ENCODE measurements at places on chromosomes 16 and 17.

- DNase-seq, result no peak
Observed at GRCh38 chr17:31392002-31392855, 754 bp downstream of the RAB11FIP4 start.

GRCh38 chr16:1450218-1450617, 5.9 kb upstream of the CCDC154 start:
- DNase-seq, result no peak

DNA sequence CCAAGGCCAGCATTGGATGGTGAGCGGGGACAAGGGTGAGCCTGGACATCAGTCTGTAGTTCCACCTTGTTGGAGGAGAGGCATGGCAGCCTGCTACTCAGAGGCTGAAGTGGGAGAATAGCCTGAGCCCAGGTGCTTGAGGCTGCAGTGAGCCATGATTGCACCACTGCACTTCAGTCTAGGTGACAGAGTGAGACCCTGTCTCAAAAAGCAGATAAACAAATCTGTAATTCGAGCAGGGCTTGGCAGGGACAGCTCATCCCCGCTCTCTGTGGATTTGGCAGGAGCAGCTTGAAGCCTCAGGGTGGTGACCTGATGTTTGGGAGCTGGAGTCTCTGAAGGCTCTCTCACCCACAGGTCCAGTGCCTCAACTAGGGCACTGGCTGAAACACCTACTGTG, 38.6 kb upstream of the ZCCHC14 start:
- no peak for DNase-seq

DNA sequence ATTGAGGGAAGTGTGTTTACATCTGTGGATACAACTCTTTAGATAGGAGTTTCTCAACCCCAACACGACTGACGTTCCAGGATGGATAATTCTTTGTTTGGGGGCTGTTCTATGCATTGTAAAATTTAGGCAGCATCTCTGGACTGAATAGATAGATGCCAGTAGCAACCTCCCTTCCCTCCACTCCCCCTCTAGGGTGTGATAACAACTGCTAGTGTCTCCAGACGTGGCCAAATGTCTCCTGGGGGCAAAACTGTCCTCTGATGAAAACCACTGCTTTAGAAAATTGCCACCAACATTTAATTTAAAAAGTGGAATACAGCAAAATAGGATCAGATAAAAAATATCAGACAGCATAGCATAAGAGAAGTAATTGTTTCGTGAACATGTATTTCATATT, 79.9 kb downstream of the HS3ST3A1 start:
- no peak for DNase-seq

DNA sequence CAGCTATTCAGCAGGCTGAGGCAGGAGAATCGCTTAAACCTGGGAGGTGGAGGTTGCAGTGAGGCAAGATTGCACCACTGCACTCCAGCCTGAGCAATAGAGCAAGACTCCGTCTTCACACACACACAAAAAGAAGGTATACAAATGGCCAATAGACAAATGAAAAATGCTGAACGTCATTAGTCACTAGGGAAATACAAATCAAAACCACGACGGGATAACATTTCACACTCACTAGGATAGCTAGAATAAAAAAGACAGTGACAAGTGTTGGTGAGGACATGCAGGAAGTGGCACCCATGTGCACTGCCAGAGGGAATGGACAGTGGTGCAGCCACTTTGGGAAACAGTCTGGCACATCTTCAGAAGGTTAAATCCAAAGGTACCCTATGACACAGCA, 172.9 kb downstream of the FTO start:
- no peak for DNase-seq

DNA sequence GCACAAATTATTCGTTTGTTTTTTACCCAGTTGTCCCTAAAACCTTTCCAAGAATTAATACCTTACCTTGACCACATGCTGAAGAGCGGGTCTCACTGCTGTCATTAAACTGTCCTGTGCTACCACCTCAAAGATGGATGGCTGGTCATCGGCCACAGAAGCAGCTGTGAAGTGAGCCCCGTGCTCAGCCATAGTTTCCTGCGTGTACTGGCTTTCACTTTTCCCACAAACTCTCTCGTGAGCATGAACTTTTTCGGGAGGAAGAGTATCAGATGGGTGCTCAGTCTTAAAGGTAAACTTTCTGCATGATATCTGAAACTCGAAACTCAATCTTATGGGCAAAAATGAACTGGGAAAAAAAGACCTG, 558 bp downstream of the PEX12 start:
- DNase-seq, result peak; percentile 41

- no peak for DNase-seq
Observed at GRCh38 chr17:37107406-37108083, 158.8 kb downstream of the AATF start.

- no peak for DNase-seq
Observed at GRCh38 chr16:84000989-84001642, 33.1 kb downstream of the NECAB2 start.

GRCh38 chr16:31094088-31094423, 541 bp downstream of the VKORC1 start:
- peak; percentile 21 for DNase-seq

DNA sequence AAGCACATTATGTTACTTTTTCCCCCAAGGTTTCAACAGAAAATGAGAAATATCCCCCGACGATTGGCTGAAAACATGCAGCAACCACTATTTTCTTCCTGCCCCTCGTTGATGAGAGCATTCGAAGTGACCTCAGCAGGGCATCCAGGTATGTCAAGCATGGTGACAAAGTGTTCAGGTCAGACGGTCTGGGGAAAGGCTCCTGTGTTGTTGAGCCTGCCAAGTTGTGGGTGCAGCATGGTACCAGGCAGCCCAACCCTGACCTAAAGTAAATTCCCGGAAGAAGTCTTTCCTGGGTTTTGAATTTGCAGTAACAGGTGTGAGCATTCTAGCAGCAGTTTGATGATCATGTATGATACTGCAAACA, 51.7 kb upstream of the SEC14L1 start:
- DNase-seq, result no peak

DNA sequence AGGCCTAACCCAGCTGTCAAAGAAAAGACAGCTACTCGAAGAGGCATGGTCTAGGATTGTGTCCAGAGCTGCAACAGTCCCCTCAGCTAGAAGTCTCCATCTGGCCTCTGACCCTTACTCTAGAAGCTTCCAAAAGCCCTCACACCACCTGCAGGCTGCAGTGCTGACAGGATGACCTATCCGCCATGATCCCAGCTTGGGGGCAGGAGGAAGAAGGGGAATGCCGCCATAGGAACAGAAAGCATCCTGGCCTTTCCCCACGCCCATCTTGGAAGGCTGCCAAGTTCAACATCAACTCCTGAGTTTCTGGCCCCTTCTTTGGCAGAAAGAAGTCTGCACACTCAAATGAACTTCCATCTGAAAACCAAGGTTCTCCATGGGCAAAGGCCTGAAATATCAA, 3.1 kb upstream of the KRT36 start:
- DNase-seq, result peak; percentile 40

- peak; percentile 95 for DNase-seq
Observed at GRCh38 chr17:77235370-77235941, 94.7 kb downstream of the SEC14L1 start.

- no peak for DNase-seq
Observed at GRCh38 chr17:67993998-67994361, 2.3 kb downstream of the C17orf58 start.

DNA sequence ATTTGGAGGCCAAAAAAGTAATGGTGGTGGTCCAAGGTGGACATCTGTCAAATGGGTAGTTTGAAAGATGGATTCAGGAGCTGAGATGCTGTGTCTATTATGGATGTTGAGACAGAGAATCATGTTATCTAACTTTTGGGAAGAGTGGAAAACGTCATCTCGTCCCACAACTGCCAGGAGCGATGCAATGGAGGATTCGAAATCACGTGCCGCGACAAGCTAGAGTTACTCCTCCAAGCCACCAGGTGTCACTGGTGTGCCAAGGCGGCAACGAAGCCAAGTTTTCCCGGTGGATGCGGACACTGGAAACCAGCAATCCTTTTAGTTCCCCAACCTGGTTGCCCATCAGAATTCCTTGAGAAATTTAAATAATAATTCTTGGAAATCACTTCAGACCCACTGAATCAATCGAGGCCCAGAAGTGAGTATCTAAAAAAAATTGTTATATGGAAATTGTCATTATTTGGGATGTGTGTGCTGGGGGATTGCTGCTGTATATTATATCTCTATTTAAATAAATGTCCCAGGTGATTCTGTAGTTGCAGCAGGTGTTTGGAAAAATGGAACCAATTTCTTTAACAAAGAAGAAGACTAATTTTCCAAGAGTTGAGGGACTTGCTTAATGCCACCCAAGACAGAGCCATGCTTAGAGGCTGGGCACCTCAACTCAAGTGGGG, 206.1 kb downstream of the HAPSTR1 start:
- DNase-seq, result no peak

DNA sequence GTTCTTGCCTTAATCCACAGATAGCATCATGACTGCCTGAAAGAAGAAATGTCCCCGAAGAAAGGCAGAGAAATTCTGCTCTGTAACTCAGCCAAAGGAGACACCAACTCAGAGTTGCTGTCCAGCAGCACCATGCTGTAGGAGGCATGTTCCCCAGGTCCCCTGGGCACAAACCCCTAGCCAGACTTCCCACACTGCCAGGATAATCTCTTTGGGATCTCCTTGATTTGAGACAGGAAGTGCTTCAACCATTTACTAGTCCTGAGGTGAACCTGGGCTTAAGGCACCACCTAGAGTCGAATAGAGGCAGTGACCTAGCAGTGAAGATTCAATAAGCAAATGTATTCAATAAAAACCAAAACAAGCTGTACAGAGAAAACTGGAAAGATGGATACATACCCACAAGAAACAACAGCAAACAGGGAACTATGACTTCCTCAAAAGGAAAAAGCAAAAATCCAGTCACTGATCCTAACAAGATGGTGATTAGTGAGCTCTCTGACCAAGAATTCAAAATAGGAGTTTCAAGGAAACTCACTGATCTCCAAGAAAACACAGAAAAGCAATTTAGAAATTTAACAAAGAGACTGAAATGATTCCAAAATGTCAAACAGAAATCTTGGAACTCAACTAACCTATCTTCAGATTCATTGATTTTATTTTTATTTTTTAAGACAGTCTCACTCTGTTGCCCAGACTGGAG, 5.7 kb downstream of the OR4D2 start:
- peak; percentile 17 for DNase-seq

- DNase-seq, result peak; percentile 45
Observed at GRCh38 chr16:69532641-69533455, 32.9 kb upstream of the NFAT5 start.

DNA sequence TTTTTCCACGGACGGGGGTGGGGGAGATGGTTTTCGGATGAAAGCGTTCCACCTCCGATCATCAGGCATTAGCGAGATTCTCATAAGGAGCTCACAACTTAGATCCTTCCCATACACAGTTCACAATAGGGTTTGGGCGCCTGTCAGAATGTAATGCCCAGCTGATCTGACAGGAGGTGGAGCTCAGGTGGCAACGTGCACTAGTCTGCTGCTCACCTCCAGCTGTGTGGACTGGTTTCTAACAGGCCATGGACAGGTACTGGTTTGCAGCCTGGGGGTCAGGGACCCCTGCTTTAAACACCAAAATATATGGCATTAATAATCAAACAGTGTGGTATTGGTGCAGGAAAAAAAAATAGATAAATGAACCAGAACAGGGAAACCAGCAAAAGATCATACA, 157.5 kb upstream of the NLRP1 start:
- DNase-seq, result no peak

- DNase-seq, result peak; percentile 97
Observed at GRCh38 chr16:15811481-15812400, 45.1 kb downstream of the MYH11 start.

DNA sequence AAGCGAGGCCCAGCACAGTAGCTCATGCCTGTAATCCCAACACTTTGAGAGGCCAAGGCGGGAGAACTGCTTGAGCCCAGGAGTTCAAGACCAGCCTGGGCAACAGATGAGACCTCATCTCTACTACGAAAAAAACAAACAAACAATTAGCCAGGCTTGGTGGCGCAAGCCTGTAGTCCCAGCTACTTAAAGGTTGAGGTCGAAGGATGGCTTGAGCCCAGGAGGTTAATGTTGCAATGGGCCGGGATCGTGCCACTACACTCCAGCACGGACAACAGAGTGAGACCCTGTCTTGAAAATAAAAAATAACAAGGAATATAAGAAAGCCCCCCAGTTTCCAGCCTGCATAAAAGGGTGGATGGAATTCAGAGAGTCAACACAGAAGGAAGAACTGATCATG, 40.3 kb downstream of the ARHGAP17 start:
- no peak for DNase-seq

DNA sequence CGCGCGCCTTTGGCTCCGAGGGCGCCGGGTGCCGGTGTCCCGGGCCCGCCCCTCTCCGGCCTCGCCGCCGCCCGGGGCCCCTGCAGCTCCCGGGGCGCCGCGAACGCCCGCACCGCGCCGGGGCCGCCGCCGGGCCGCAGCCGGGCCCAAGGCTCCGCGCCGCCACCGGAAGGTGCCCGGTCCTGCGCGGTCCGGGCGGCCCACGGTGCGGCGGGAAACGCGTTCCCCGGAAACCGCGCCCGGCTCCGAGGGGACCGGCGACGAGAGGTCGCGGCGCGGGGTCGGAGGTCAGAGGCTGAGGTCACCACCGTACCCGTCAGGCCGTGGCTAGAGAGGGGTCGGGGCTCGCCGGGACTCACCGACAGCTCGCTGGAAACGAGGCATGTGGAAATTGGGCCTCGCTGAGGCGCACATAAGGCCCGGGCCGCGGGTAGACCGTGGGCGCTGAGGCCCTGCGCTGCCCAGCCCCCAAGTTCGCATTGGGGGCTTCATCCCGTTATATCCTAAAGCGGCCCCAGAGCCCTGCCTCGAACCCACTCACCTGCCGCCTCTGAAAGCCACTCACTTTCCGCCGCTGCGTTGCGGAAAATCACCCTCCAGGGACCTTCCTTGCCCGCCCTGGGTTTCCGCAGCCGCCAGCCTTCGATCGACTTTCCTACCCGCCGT, at the start of gene DUS1L:
TSS of gene DUS1L (minus strand) at position 167 of the 666 bp plus-strand sequence. CDS start 745 bp downstream, outside the sequence.
- DNase-seq, result peak; percentile 60

DNA sequence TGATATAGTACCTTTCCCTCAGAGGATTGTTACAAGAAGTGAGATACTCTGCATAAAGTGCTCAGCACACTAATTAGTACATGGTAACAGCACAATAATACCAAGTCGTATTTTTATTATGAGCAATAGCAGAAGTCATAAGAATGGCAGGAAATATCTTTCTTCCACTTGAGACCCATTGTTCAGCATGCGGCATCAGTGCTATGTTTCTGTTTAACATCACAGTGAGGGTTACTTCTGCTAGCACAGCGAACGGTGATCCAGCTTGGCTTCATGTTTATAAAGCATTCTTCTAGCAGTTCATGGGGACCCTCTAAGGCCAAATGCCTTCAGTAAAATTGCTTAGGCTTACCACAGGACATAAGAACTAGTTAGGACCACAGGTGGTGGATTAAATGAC, 83.1 kb downstream of the MYO1D start:
- DNase-seq, result no peak

DNA sequence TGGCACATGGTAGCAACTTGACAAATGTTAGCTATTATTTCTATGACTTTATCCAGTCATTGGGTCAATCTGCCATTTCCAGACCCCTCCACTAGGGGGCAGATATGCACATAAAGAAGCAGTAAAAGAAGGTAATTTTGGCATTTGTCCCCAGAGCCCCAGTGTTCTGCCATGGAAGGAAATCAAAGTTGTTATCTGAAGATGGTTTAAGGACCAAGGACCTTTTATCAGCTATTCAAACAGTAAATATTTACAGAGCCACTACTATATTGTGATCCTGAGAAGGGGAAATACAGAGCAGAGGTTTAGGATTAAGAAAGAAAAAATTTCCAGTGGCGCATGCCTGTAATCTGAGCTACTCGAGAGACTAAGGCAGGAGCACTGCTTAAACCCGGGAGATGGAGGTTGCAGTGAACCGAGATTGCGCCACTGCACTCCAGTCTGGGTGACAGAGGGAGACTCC, 20.0 kb downstream of the TRAF4 start:
- peak; percentile 83 for DNase-seq
